CD4-positive, alpha-beta T cell treated with Interferon gamma for 1 hour (primary cell): ENCODE measurements at places on chromosomes 7 and 10.
A peak's percentile ranks its signal among the peaks of the same experiment; 100 is the strongest.

DNA sequence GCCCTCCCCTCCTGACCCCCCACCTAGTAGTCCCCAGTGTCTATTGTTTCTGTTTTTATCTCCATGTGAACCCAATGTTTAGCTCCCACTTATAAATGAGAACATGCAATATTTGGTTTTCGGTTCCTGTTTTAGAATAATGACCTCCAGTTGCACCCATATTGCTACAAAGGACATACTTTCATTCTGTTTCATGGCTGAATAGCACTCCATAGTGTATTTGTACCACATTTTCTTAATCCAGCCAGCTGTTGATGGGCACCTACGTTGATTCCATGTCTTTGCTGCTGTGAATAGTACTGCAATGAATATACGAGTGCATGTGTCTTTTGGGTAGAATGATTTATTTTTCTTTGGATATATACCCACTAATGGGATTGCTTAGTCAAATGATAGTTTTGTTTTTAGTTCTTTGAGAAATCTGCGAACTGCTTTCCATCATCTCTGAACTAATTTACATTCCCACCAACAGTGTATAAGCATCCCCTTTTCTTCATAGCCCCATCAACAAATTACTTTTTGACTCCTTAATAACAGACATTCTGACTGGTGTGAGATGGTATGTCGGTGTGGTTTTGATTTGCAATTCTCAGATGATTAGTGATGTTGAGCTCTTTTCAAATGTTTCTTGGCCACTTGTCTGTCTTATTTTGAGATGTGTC lies 128.4 kb upstream of the PHYHIPL start:
- DNase-seq, result no peak

- no peak for DNase-seq
These were observed 17.1 kb downstream of the KCNK18 start for GRCh38 chr10:117214401-117214800.

DNA sequence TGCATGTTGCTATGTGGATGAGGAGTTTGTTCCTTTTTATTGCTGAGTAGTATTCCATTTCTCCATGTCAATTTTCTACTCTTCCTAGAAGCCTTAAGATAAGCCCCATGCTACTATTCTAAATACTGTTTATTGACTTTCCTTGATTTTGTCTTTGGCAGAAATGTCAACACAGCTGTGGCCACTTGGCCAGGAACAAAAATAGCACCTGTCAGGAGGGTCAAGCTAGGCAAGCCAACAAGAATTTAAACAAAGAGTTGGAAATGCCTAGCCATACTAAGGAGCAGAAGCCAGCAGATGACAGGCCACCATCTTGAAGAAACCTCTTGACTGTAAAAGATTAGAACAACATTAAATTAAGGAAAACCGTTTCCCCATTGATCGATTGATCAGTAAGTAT lies 34.7 kb downstream of the JAZF1 start:
- DNase-seq, result no peak

- no peak for DNase-seq
These were observed 551.2 kb upstream of the ANKRD30A start for GRCh38 chr10:36574207-36574606.

- DNase-seq, result no peak
These were observed 337.5 kb downstream of the CXCL12 start for GRCh38 chr10:44047361-44047760.

GRCh38 chr10:114157912-114158311 lies 16.1 kb downstream of the CCDC186 start:
- DNase-seq, result no peak

- peak; percentile 80 for DNase-seq
These were observed 5.6 kb downstream of the CCSER2 start for GRCh38 chr10:84333864-84334451.

DNA sequence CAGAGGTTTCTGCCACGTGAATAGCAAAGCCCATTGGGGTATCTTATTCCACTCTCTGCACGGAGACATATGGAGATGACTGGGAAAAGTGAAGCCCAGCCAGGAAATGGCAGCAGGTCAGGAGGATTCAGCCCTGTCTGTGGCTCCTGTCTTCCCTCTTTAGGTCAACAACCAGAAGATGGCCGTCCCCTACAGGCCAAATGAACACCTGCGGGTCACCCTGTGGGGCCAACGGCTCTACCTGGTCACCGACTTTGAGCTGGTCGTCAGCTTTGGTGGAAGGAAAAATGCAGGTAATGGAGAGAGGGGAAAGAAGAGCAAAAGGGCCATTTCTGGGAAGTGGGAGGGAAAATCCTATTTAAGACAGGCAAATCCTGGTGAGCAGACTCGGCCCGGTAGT lies 38.3 kb downstream of the EPHB4 start:
- no peak for DNase-seq

DNA sequence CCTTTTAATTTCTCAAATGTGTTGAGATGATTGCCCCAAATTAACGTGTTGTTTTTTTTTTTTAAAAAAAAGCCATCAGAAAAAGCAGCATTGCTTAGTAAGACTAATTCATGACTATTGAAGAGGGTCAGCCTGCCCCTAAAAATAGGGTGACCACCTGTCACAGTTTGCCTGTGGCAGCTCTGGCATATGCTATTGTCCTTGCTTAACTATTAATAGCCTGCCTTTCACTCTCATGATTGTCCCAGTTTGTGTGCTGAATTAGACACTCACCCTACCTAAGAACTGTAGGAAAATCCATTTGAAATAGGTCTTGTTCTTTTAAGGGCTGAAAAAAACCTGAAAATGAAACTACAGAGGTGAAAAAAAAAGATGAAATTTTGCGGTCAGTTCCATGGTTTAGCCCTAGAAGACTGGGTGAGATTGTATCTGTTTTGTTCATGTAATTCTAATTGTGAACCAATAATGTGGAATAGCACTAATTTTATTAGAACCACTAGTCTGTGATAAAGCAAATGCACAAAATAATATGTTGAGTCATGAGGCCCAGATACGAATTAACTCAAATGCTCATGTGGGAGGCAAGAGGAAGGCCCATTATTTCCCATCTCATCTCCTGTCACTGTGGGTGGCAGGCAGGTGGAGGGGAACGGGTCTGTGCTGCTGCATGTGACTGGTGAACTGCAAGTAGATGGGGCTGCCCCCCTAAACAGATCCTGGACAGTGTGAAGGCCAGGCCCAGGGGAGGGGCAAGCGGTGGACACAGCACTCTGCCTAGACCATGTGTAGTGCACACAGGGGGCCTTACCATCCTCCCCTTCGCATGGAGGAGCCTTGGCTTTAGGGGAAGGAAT lies 265.4 kb upstream of the NFE2L3 start:
- DNase-seq, result no peak

GRCh38 chr10:29106287-29106686 lies 182.6 kb upstream of the LYZL1 start:
- no peak for DNase-seq

DNA sequence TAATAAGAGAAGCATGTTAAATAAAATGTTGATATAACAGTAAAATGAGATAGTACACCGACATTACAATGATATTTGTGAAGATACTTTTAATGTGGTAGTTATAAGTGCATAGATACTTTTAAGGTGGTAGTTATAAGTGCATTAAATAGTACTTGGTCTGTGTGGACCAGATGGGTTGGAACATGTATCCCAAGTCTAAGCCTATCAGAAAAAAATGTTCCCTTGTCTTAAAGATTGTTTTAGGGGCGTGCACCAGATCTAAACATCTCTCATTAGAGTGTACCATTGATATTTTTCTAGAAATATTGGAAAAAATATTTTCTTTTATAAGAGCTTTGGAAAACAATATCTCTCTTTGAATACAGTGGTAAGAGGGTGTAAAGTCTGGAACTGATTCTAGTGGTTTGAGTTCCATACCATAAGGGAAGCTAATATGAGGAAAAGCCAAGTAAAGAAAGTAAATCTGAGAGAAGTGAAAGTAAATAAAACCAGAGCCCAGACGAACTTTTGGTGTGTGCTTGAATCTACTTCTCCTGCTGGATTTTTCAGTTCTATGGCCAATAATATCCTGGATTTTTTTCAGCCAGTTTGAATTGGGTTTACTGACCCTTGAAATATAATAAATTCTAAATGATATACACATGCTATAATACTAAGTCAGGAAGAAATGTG lies 175.3 kb downstream of the MBL2 start:
- DNase-seq, result no peak

- DNase-seq, result no peak
These were observed 22.9 kb downstream of the MCM10 start for GRCh38 chr10:13184276-13184675.

DNA sequence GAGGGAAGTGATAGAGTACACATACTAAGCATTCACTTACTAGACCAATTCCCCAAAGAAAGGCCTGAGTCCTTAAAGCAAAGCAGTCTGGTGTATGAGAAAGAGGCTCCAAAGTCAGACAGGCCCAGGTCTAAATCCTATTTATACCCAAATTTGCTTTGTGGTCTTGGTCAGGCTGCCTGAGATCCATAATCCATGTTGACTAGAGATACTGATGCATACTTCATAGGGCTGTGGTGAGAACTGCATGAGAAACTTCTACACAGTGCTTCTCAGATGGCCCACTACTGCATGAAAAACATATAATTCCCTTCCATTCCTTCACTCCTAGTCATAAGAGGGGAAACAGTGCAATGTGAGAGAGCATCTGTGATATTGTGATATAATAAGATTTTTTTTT lies 81.6 kb upstream of the SP4 start:
- no peak for DNase-seq

DNA sequence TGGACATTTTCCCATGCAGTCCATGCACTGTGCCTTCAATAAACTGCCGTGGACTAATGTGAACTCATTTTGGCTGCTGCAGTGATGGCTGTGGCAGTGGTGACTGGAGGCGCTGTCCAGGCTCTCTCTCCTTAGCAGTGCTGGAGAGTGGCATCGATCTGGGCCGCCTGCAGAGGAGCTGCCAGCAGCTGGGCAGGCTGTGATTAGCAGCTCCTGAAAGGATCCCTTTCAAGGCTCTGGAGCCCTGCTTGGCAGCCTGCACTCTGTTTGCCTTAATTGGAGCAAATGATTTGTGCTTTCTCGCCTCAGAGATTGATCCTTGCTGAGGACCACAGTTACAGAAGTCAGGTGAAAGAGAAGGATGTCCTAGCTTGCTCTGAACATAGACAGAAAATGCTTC lies 130.1 kb upstream of the VWC2 start:
- DNase-seq, result no peak

GRCh38 chr7:129607471-129608120 lies 3.9 kb upstream of the NRF1 start:
- peak; percentile 33 for DNase-seq

DNA sequence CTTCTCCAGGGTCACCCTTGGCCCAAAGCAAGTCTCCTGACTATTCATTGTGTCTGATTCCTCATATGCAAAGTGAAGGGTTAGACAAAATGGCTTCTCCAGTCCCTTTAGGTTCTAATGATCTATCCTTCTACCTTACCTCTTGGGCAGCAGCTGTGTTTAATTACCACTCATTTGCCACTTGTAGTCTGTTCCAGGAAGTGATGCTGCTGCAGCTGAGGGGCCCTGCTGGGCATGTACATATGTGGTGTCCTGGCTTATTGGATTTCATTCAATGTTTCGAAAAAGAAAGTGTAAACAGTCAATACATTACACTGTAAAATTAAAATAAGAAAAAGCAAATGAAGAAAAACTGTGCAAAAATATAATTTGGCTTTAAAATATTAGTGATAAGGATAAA lies 36.6 kb downstream of the SCIN start:
- DNase-seq, result no peak

GRCh38 chr10:45374350-45375052 lies 485 bp downstream of the ALOX5 start:
- DNase-seq, result no peak

- DNase-seq, result no peak
These were observed 231.3 kb upstream of the CELF2 start for GRCh38 chr10:10786109-10787090.

DNA sequence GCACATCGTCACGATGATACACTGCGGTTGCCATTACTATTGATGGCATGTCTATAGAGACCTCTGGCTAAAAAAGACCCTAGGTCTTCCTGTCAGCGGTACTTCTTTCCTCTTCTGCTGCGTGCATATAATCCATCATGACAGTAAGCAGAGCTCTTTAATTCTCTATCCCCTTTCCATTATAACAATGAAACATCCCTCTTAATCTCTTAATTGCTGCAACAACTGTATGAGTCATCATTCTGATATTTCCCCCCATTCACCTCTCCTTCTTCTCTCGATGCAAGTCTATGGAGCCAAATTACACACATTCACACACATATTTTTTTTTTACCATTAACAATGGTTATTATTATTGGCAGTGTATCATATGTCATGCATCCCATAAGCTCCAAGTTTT lies 45.2 kb upstream of the AKR1E2 start:
- DNase-seq, result no peak

- DNase-seq, result no peak
These were observed 12.8 kb upstream of the ARID5B start for GRCh38 chr10:61888744-61889143.

GRCh38 chr10:27695088-27695487 lies 50.5 kb downstream of the MKX start:
- DNase-seq, result no peak

DNA sequence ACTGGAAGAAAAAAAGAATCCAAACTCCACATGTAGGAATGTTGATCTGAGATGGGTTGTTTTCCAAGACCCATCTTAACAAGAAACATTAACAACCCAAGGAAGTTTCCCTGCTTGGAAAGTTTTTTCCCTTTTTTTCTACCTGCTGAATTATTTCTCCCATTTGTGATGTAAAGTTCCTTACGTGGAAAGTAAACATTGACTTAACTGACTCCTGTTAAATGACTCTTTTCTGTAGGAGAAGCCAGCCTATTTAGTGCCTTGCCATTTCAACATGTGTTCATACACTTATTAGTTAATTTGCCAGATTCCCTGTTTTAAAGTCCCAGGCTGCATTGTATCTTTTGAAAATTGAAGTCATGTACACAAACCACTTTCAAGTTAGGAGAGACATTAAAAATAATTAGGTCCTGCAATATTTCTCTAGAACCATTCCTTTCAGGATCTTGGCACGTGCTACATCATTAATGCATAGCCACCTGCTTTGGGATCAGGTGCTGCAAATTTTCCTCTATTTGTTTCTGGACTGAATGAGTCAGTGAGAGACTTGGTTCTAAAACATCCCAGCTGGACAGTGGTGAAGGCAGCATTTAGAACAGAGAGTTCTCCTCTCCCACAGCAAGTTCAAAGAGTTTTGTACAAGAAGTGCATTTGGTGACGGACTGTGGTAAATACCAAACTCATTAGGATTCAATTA lies 698.5 kb downstream of the SUGCT start:
- no peak for DNase-seq

- no peak for DNase-seq
These were observed 220.6 kb downstream of the FAM107B start for GRCh38 chr10:14554091-14554490.

- no peak for DNase-seq
These were observed 36.1 kb upstream of the ZNF736 start for GRCh38 chr7:64277630-64278029.

- no peak for DNase-seq
These were observed 141.7 kb upstream of the KCND2 start for GRCh38 chr7:120131096-120131839.

- no peak for DNase-seq
These were observed 428.4 kb upstream of the TEX47 start for GRCh38 chr7:89223900-89224395.

GRCh38 chr7:31811650-31812461 lies 124.8 kb downstream of the PPP1R17 start:
- peak; percentile 50 for DNase-seq
